ENCODE measurements at places on chromosomes 3 and 15. TPM values are rescaled to one million over a fixed set of nuclear protein-coding genes. Genes with fewer than 3 reads are reported as not detected.

DNA sequence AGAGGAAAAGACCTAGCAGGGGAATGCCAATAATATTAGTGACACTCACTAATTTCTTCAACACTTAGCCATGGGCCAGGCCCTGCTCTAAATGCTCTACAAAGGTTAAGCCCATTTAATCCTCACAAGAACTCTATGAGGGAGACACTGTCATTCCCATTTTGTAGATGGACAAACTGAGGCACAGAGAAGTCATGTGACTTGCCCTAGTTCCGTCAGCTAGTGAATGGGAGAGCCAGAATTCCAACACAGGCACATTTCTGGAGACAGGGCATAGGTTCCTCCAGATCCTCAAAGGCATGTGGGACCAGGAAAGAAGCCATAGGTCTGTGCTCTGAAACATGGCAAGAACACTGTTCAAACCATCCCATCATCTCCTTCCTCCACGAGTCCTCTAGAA, 31.5 kb downstream of the LOXL1 start:
- no peak for DNase-seq

GRCh38 chr3:194401346-194401745, 2.3 kb upstream of the GP5 start:
- DNase-seq, result no peak

The ARHGEF26 gene
- 13.1 TPM for polyA plus RNA-seq

The DPPA2 gene
- 1.4 TPM for polyA plus RNA-seq

The LRRC31 gene
- 0.17 TPM for polyA plus RNA-seq

DNA sequence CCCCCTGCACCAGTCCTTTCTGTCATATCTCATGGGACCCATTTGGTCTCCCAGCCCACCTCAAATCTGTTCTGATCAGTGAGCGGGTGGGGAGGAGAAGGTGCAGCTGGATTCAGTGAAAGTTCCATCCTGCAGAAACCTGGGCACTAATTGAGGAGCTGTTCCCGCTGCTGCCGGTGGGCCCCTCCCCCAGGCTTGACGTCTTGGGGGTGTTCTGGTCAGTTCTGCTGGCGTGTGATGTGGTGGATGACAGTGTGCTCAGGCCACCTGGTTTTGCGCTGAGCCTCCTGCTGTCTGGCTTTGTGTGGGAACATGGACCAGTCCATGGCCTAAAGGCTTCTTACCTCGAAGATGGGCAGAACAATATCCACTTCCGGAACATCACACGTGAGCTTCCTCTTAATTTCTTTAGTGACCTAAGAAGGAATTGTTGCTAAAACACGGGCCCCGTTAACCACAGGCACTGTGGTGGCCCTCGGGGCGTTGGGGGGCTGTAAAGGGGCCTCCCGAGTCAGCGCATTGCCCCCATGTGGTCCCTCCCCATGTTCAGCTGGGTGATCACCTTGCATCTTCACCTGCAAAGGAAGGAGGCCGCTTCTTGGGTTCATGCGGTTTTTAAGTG, 59.7 kb downstream of the RGMA start:
- no peak for DNase-seq

DNA sequence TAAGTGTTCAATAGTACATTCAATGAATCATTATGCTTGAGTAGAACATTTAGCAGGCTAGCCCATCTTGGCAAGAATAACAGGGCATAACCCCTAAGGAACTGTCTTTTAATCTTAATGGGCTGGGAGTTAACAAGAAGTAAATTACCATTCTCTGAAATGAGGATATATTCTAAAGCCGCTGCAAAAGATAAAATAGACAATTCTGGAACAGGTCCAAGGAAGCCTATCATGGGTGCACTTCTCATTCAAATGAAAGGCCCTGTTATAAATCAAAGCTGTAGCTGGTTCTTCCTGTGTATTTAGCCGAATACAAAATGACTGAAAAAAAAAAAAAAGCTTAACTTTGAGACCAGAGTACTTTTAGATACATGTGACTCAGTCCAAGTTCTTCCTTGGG, 15.6 kb downstream of the MTHFS start:
- DNase-seq, result no peak

The CFAP92 gene
- polyA plus RNA-seq, result 1.1 TPM

GRCh38 chr3:194271460-194272035, 79.6 kb downstream of the CPN2 start:
- DNase-seq, result no peak

GRCh38 chr3:65194047-65194714, 506.4 kb upstream of the ADAMTS9 start:
- no peak for DNase-seq

GRCh38 chr3:195570912-195571311, 12.8 kb downstream of the APOD start:
- DNase-seq, result no peak

The NCBP2 gene
- 106 TPM for polyA plus RNA-seq

DNA sequence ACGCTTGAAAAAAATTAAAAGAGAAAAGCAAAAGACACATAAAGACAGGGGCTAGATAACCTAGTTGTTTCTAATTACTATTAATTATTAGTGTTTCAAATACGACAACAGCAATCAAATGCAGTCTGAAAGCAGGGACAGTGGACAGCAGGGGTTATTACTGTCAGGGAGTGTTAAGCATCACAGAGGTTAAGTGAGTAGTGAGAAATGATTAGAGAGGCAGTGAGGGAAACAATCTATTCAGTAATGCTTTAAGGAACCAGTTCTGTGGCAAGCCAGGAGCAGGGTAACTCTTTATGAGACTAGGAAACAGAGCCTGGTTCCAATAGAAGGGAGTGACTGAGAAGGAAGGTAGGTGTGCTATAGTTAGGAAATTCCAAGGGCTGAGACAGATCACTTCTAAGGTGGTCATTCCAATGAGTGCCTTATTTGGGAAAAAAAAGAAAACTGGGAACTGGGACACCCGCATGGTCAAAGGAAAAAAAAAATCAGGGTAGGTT, 15.0 kb downstream of the RYK start:
- no peak for DNase-seq

GRCh38 chr3:38541806-38542205, 45.7 kb downstream of the EXOG start:
- DNase-seq, result no peak

- DNase-seq, result no peak
These were observed 636.2 kb downstream of the NAALADL2 start for GRCh38 chr3:175495331-175495730.

The MORC1 gene
- 0.61 TPM for polyA plus RNA-seq

The P2RY12 gene
- 1.3 TPM for polyA plus RNA-seq

The SERINC4 gene
- not detected for polyA plus RNA-seq

DNA sequence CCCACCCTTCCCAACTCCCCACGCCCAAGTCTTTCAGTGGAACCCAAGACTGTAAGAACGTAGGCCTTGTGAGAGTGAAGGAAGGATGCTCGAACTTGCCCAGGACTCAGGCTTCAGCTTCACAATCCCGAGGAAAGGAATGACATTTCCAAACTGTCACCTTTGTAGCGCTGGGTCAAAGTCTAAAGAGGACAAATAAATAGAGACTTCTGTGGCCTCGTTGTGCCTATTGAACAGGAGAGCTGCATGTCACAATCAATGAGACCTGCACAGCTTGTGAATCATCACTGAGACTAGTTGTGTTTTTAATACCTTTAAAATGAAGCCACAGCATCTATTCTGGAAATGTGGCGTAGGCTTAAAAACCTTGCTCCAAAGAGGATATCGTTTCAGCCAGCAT, 222.8 kb upstream of the ST8SIA2 start:
- DNase-seq, result no peak

The AMIGO3 gene
- polyA plus RNA-seq, result 1.5 TPM

- no peak for DNase-seq
These were observed 67.6 kb upstream of the HACD2 start for GRCh38 chr3:123652342-123652984.

GRCh38 chr15:83088876-83089275, 18.6 kb upstream of the TM6SF1 start:
- DNase-seq, result no peak

GRCh38 chr3:38968403-38968802, 83.3 kb downstream of the SCN11A start:
- no peak for DNase-seq

DNA sequence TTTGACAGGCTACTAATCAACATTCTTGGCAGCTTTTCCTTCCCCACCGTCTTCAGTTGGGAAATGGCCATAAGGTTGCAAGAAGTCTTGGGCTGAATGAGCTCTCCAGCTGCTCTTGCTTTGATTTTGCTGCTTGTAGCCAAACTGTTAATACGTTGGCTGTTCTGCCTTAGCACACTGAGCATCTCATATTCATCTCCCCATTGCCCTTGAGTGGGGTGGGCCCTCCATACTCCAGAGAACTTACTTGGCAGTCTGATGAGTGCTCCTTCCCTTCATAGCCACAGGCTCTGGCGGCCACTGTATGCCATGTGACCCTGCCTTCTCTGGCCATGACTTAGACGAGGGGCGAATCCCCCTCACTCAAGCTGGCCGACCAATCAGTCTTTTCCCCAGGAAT, 25.8 kb upstream of the PAQR5 start:
- DNase-seq, result no peak

DNA sequence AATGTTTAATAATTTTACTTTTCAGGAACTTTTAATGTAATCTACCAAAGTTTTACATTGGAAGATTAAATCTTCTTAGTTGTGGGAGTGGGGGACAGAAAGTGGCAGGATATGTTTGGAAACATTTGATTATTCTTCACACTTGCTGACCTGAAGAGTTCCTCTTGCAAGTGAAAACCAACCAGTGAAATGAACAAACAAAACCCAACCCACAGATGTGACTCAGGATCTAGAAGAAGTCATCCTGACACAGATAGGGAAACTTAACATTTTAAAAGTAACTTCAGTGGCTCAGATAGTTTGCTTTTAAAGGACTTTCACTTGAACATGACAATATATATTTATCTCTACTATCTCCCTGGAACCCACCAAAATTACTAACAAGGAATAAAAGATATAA, 55.4 kb downstream of the ASTE1 start:
- DNase-seq, result no peak

The NR2F2 gene
- polyA plus RNA-seq, result 312 TPM

- no peak for DNase-seq
These were observed 229.2 kb upstream of the ST8SIA2 start for GRCh38 chr15:92164327-92165000.

DNA sequence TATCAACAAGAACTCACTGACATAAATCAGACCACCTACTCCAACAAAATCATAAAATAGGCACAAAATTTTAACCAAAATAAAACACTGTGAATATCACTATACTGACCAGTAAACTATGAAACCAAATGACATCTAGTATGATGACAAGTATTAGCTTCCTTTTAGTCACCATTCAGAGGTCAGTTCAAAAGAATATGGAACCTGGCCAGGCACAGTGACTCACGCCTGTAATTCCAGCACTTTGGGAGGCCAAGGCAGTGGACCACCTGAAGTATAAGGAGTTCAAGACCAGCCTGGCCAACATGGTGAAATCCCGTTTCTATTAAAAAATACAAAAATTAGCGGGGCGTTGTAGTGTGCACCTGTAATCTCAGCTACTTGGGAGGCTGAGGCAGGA, 65.8 kb downstream of the SMARCC1 start:
- DNase-seq, result no peak

DNA sequence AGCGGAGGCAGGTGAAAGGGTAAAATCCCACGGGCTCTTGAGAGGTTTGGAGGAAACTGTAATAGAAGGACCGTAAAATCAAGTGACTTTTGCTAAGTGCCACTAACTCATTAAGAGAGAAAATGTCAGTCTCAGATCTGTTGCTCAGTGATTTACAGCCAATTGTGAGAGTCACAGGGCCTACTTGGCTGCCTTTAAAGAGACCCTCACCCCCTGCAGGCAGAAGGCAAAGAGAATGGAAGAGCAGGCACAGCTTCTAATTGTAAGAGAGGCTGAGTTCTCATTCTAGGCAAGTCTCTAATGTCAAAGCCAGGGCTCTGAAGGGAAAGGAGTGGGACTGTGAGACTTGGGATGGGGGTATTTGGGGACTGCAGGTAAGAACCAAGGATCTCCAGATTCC, 9.3 kb upstream of the SYNM start:
- no peak for DNase-seq

DNA sequence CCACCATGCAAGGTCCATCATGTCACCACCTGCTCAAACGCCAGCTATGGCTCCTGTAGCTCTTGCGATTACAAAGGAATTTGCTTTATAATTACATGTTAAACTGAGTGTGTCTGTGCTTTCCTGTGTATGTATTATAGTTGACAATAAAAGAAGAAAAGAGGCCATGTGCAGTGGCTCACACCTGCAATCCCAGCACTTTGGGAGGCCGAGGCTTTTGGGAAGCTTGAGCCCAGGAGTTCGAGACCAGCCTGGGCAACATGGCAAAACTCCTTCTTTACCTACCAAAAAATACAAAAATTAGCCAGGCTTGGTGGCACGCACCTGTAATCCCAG, 27.0 kb downstream of the ATRIP start:
- DNase-seq, result no peak

The HRH1 gene
- polyA plus RNA-seq, result 2.3 TPM

The PARP15 gene
- polyA plus RNA-seq, result 0.14 TPM

DNA sequence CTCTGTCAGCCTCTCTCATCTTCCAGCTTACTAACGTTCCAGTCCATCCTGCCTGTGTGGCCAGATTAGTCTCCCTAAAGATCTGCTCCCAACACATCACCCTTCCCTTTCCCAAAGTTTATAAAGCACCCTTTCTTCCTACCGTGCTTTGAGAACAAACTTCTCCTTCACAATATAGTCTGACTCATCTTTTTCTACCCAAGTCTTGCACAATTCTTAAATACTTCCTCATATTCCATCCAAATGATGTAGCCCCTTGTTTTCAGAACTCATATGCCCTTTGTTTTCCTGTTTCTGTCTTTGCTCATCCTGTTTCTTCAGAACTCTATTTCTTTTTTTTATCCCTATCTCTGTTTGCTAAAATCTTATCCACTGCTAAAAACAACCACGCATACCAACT, 326.8 kb downstream of the MFSD1 start:
- no peak for DNase-seq

GRCh38 chr3:62566022-62566557, 192.7 kb upstream of the FEZF2 start:
- no peak for DNase-seq

DNA sequence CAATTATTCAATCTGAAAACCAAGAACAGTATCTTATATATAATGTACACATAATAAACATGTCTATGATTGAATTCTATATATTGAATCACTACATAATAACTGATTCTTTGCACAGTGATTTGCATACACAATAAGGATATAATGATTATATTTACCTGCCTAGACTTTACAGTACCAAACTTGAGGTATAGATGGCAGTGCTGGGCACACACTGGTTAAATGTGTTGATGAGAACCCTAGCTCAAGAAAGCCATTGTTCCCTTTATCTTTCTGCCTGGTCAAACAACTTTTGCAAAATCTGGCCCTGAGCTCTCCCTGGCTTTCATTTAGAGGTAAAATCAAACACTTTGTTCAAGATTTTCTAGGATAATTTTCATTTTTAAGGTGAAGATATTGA, 697.7 kb downstream of the TUSC7 start:
- DNase-seq, result no peak

The ISG20 gene
- polyA plus RNA-seq, result 1.3 TPM

The HTR3E gene
- not detected for polyA plus RNA-seq

The TNNC1 gene
- 9.6 TPM for polyA plus RNA-seq

DNA sequence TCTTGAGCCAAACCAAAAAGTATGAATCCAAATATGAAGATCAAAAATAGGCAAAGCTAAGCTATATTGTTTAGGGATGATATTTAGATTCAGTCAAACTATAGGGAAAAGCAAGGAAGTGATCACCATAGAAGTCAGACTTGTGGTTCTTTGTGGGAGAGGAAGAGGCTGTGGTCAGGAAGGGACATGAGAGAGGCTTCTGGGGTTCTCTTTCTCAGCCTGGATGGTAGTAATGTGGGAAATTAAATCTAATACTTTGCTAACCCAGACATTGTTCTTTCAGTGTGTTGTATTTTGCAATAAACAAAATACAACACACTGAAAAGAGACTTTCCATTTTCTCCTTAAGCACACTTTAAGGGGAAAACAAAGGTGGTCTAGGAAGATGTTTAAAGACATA, 3.1 kb downstream of the CX3CR1 start:
- no peak for DNase-seq

GRCh38 chr15:71807691-71808091, 2.7 kb upstream of the NR2E3 start:
- DNase-seq, result no peak
